Fibroblast of lung (primary cell): ENCODE measurements at places on chromosomes 4 and X.

GRCh38 chr4:97828646-97829045 lies 314.6 kb downstream of the STPG2 start:
- no peak for DNase-seq

DNA sequence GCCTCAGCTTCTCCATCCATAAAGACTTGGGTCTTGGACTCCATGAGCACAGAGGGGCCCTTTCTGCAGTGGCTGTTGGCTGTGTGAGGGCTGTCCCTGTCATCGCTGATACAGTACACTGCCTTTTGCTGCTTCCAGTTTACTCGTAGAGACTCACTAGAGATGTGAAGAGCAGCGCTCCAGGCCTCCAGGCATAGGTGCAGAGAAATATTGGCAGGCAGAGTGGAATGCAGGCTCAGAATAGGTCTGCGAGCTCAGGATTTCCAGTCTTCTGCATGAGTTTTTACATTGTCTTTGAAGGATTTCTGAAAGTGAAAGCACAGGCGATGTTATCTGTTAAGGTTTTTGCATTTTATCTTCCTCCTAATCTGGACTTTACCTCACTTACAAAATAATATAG lies 97.4 kb downstream of the AASDH start:
- DNase-seq: no peak

- DNase-seq: peak; percentile 45
These were observed 417.4 kb downstream of the TMA16 start for GRCh38 chr4:163911891-163912290.

DNA sequence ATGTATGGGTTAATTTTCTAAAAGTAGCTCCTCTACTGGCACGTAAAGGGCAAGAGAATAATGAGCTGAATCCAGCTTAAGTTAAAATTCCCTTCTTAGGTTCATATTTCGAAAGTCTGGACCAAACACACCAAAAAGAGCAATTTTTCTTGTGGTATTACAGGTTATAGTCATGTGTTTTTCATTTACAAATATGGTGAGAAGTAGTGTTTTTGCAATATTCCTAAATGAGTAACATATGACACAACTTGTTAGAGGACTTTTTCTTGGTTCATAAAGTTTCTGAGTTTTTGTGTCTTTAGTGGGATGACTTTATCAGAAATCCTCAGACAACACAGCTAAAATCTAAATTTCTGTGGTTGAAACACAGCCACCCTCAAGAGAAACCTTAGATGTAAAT lies 172.1 kb downstream of the AFF2 start:
- DNase-seq: no peak

DNA sequence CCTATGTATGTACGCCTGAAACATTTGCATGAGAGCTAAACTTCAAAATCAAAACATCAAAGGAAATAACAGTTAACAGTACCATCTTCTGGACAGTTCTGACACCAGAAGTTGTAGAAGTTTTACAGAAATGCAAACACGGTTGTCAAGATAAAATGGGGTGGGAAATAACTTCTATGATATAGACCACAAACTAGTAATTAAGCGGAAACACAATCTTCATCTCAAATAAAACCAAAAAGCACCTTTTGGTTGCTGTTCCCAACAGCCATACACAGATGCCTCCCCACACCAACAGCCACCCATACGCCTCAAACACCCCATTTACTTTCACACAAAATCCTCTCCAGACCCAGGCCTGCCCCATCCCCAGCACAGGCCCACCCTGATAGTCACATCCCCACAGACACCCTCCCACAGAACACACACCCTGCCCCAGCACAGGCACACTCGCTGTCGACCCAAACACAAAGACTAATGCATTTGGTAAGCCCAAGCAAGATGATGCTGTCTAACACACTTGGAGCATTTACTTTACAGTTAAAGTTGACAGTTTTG lies 64.3 kb downstream of the TAPT1 start:
- DNase-seq: no peak

GRCh38 chr4:76708971-76709771 lies 188.8 kb downstream of the SOWAHB start:
- peak; percentile 70 for DNase-seq

DNA sequence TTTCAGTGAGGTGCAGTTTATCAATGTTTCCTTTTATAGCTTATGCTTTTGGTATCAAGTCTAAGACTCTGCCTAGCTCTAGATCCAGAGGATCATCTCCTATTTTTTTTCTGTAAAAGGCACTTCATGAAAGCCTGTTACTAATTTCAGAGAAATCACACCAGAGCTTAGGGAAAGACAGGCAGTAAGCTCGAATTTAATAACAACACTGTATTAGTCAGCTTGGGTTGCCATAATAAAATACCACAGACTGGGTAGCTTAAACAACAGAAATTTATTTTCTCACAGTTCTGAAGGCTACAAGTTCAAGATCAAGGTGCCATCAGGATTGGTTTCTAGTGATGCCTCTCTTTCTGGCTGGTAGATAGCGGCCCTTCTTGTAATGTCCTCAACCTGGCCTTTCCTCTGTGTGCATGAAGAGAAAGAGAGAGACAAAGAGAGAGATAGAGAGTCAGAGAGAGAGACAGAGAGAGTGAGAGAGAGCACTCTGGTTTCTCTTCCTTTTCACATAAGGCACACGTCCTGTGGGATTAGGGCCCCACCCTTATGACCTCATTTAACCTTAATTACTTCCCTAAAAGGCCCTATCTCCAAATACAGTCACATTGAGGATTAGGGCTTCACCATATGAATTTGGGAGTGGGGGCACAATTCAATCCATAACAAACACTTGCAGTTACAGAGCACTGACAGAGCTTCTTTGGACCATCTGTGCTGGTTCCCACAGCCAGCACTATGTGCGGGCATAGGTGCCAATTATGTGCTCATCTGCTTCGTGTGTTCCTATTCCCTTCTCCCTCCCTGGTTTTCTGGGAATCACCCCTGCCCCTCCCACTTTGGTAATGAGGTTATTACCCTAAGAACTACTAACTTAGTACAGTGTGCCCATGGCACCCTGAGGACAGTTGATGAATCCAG lies 114.8 kb upstream of the MED14 start:
- DNase-seq: no peak

DNA sequence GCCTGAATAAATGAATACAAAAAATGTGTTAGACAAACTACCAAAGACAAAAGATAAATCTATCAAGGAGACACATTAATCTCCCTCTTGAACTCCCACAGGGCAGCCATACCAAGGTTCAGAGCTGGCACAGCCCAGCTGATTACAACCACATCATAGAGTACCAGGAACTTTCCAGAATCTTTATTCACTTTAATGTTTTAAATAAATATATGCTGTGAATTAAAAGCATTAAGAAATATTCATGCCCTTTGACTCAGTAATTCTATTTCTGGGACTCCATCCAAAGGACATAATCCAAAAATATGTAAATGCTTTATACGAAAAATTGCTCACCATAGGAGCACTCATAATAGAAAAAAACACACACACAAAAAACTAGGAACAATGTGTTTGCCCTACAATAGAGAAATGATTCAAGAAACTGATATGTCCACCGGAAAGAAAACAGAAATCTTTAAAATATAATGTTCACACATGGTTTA lies 126.0 kb downstream of the LDB2 start:
- DNase-seq: peak; percentile 85

- peak; percentile 15 for DNase-seq
These were observed 446 bp downstream of the EVC2 start for GRCh38 chr4:5707778-5708448.

GRCh38 chr4:187071946-187072600 lies 348.4 kb upstream of the FAT1 start:
- DNase-seq: no peak

DNA sequence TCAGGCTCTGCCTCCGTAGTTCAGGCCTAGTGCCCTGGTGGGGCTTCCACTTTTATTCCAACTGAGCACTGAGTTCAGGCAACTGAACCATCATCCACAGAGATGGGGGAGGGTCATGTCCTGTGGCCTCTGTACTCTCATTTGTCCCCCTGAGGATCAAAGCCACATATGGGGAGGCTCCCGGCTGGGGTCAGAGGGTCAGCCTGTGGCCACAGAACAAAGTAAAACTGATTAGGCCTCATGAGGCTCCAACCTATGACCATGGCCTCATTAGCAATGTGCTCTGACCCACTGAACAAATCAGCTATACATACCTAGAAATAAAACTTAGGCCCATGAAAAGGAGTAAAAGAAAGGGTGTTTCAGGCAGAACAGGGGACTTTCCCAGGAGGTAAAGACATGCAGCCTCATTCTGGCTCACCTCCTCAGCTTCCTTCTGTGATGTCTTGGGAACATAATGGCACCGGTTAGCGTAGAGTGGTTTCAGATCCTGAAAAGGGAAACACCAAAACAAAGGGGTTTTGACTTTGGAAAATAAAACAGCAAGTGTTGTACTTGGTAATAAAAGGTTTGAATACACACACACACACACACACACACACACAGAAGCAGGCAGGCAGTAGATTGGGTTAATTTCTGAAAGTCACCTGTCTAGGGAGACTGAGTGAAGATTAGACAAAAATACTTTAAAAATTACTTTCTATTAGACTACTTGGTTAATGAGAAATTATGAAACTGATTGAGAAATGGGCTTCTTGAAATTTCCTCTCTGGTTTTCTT lies 24.3 kb downstream of the TMEM255A start:
- no peak for DNase-seq

GRCh38 chrX:39335513-39336235 lies 534.4 kb downstream of the MID1IP1 start:
- no peak for DNase-seq

DNA sequence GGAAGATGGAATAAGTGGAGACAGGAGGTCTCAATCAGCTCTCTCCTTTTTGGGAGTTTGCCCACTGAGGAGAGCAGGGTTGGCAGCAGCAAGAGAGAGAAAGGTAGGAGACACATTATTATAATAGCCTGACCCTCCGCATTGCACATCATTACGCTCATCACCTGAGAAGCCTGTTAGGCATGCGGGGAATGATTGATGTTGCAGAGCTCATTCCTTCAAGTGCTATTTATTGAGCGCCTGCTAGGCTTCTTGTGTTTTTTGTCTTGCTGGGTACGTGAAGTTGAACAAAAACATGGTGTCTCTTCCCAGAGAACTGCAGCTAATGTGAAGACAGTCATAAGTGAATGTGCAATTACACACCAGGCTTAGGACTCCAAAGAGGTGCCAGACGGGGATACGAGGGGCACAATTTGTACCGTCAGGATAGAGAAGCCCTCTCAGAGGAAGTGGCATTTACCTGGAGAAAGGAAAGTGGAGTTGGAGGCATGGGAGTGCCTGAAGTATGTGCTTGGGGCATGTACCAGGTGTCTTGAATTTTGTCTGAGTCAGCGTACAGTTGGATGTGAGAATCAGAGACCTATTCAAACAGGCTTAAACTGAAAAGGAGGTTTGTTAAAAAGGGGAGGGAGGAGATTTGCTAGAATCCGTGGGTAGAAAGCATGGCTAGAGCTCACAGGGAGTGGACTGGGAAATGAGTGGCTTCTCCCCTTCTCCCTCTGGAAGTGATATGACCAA lies 90.2 kb upstream of the SOD3 start:
- no peak for DNase-seq

DNA sequence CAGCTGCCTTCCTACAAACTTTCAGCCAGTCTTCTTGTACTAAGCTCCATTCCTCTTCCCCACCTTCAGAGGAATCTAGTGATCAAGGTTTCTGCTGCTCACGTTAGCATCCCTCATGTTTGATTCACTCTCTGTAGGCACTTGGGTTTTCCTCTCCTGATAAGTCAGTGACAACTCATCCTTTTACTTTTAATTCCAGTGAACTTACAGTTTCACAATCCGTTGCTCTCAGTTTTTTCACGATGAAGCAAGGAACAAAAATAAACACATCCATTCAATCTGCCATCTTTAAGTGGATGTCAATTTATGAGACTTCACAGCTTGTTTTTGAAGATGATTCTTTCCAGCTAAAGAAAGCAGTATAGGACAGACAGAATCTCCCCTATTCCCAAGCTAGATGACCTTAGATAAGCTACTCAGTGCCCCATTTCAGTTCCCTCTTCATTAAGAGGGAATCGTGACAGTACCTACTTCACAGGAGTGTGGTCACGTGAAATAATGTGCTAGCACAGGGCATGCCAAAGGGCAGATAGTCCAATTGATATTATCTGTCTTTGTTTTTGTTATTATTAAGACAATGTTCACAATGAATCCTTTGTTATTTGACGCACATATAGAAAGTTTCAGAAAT lies 234.3 kb downstream of the PALLD start:
- DNase-seq: peak; percentile 69

DNA sequence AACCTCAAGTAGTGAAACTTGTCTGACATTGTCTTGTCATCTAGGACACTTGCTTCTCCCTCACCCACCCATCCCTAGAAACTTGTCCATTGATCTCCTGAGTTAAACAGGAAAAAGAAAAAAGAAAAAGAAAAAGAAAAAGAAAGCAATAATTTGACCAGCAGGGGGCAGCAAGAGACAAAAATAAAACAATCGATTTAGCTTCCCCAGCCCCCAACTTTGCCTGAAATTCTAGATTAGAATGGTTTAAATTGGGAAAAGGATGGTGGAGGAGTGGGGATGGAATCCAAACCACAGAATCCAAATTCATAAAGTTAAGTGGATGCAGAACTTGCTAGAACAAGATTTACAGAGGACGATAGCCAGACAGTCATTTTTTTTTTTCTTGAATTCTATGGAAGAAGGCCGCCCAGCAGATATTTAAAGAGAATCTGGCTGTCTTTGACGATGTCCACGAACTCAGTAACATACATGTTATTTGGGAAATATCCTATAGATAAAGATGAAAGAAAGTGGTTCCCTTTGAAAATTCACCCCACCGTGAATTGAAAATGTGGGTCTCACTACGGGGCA lies 282.9 kb downstream of the USP46 start:
- DNase-seq: peak; percentile 68

DNA sequence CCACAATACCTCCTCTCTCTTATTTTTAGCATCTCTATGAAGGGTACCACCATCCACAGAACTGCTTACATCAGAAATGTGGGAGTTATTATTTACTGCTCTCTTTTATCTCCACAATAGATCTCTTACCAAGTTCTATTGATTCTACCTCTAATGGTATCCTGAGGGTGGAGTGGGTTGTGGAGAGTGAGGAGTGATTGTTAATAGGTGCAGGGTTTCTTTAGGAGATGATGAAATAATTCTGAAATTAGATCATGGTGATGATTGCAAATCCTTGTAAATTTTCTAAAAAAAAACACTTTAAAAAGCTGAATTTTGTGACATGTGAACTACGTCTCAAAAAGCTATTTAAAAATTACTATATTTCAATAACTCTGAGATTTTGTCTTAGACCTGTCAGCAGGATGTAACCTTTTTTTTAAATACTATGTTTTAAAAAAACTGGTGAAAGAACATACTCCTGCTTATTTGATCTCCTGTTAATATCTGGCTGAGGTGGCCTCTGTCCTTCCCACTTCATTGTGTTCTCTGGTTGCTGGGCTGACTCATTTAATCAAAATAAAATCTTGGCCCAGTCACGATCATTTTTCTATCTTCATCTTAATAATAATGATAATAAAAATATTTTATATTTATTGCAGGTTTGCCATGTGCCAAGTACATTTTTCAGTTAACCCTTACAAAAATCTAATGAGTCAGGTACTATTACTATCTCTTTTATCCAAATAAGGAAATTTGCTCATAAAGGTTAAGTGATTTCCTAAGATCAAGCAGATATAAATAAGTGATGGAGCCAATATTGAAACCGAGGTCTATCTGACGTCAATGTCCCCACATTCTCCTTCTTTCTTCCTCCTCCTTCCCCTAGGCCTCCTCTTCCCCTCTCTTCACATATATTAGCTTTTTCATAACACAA lies 73.5 kb downstream of the GLUD2 start:
- no peak for DNase-seq

- no peak for DNase-seq
These were observed 63.5 kb upstream of the TENM3 start for GRCh38 chr4:182179751-182180150.
